ENCODE measurements at places on chromosomes 11 and 22.

- no peak for DNase-seq
These were observed 879.9 kb upstream of the TENM4 start for GRCh38 chr11:80320765-80321164.

GRCh38 chr11:26837154-26837553, 115.3 kb upstream of the SLC5A12 start:
- no peak for DNase-seq

GRCh38 chr22:23523713-23524112, 56.4 kb downstream of the IGLL1 start:
- no peak for DNase-seq

- no peak for DNase-seq
These were observed 30.2 kb downstream of the GTF2H1 start for GRCh38 chr11:18352581-18352980.

DNA sequence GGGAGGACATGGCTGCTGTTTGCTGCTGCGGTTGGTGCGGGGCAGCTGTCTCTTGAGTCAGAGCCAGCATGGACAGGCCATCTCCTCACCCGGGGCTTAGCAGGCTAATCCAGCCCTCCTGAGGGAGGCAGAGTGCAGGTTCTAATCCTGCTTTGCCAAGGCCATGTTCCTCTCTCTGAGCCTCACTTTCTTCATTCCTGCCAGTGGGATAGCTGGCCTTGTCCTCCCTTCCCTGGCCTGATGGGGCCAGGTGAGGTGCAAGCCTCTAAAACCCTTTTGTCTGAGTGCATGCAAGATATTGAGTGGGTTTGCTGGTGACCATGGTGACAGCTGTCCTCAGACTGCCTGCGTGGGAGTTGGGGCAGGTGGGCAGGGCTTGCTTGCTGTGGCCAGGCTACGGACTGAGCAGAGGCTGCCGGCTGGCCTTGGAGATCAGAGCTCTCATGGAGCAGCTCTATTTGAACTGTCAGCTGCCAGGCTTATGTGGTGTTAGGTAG, 3.6 kb downstream of the USP35 start:
- no peak for DNase-seq

GRCh38 chr22:39480557-39480956, 21.5 kb upstream of the MIEF1 start:
- no peak for DNase-seq

DNA sequence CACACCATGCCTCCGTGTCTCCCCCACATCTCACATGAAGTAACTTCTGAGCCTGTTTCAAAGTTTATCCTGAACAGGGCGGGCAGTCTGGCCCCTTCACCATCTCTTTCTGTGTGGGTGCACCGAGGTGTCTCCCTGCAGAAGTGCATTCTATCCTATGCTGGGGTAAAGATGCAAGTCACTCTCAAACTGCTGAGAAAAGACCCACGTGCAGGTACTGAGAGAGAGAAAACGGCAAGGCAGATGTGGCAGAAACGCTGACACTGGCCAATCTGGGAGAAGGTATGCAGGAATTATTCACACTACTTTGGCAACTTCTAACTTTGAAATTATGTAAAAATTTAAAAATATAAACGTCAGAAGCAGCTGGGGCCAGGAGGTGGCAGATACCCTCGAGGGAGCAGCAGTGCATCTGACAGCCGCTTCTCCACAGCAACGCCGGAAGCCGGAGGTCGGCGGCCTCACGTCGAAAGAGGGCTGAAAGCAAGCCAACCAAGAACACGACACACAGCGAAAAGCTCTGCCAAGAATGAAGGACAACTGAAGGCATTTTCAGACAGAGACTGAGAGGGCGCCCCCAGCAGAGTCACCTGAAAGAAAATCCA, 34.2 kb upstream of the MOB2 start:
- DNase-seq, result no peak

GRCh38 chr11:47035108-47035507, 98.5 kb downstream of the CSTPP1 start:
- no peak for DNase-seq

DNA sequence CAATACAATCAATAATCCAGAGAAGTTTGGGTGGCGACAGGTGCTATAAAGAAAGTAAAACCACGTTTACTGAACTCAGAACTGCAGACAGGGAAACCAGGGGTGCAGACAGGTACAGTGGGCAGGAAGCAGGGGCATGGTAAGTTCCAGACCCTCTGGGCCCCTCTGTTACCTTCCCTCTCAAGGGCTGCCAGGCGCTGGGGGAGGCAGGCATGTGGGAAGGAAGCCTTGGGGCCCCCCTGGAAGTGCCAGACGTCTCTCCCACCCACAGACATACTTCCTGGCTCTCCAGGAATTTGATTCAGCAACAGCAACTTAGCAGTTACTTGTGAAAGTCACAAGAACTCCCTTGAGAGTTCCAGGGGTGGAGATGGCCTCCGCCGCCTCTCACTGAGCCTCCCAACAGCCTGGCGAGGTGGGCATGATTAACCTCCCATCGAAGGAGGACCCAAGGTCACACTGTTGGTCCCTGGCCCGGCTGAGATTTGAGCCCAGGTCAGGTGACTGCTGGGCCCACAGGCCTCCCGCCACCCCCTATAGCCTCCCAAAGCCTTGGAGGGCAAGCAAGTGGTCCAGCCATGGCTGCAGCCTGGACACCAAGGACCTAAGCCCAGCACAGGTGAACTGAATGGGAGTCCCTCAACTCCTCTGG, 14.1 kb upstream of the TSKU start:
- no peak for DNase-seq

GRCh38 chr11:36193290-36193619, 96.0 kb downstream of the COMMD9 start:
- DNase-seq, result no peak

DNA sequence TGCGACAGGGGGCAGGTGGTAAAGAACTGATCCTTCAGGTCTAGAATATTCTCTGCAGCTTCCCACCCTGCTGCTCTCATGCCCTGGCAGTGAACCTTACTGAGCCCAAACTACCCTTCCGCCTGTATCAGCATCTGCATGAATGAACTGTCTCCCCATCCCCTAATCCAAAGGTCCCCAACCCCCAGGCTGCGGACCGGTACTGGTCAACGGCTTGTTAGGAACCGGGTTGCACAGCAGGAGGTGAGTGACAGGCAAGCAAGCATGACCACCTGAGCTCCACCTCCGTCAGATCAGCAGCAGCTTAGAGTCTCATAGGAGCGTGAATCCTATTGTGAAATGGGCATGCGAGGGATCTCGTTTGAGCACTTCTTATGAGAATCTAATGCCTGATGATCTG, 58.2 kb upstream of the LMO1 start:
- DNase-seq, result no peak

- DNase-seq, result no peak
These were observed 88.0 kb upstream of the SHISAL1 start for GRCh38 chr22:44400763-44401060.

DNA sequence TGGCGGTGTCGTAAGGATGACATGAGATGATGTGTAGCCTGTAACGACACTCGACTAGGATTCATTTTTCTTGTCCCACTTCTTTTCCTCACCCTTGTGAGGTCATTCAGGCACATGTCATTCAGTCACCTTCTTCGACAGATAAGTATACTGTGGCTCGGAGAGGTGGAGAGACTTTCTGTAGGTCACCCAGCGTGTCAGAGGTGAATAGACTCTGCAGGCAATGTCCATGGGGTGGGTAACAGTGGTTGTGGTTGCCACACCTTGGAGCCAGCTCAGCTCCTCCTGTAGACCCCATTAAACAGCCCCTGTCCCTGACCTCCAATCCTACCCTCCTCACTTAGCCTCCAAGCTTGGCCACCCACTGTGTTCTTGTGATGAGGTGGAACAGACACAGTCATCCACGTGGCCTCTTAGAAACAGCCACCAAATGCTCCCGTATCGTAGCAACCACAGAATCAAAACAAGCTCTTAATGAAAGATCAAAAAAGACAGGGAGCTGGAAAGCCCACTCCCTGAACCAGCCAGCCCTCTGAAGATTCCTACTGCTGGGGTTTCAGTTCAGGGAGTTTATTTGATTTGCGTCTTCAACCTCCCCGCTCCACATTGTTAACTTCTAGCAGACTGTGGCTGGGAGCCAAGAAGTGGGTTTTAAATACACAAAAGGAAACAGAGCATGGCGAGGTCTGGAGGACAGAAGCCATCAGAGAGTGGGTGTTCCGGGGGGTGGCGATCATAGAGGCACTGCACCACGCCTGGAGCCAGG, 89.0 kb upstream of the GRK3 start:
- DNase-seq, result no peak

- no peak for DNase-seq
These were observed 4.2 kb upstream of the CHRDL2 start for GRCh38 chr11:74735365-74735928.

DNA sequence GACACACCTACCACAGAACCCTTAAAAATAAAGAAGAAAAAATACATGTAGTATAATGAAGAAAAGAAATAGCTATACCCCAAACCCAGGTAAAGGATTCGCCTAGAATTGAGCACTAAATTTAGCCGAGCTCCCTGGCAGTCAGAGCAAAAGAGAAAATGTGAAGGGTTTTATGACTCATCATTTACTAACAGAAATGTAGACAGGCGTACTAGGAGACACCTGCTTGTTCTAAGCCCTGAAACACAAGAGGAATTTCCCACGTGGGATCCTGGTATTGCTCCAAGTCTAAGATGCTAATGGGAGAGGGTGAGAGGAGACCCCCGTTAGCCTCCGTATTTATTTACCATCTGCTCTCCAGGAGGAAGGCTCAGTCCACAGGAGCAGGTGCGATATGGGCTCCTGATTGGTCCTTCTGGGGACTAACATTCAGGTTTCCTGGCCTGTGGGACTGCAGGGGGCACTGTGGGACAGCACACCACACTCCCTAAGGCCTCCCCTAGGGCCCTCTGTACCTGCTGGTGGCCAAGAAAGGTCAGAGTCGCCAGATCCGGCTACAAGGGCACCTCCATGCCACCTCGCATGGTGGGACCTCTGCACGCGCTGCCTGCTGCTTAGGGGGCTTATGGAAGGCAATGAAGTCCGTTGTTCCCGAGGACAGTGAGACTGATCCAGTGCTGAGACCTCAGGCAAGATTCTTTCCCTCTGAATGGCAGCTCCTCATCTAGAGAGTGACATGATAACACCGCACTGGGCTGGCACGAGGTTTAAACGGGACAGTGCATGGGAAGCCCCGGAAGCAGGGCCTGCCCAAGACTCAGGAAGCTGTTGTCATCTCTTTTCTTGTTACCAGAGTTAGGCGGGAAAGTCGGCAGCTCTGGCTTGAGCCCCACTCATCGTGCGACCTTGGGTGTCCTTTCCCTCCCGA, 25.8 kb downstream of the KCNC1 start:
- DNase-seq, result no peak

- no peak for DNase-seq
These were observed 10.0 kb downstream of the OR51L1 start for GRCh38 chr11:5004424-5005274.

- DNase-seq, result no peak
These were observed 90.5 kb upstream of the ALX4 start for GRCh38 chr11:44400431-44400830.

GRCh38 chr11:117838901-117839300, 14.4 kb upstream of the FXYD2 start:
- no peak for DNase-seq

DNA sequence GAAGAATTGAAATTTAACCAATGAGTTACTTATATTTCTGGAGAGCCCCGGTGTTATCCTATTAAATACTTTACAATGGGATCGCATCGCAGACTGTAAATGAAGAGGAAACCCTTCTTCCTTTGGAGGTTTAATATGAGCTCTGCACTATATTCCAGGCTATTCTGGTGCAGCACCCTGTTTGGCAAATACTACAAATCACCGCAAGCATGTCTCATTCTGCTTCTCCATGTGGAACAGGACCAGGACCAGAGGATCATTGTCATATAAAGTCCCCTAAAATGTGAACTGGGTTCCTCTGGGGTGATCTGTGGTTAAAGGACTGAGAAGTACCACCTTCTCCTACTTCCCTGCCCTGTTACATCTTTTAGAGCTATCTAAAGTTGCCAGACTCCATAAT, 703.7 kb downstream of the DLG2 start:
- no peak for DNase-seq

GRCh38 chr11:83521647-83522596, 235.8 kb upstream of the CCDC90B start:
- DNase-seq, result no peak

DNA sequence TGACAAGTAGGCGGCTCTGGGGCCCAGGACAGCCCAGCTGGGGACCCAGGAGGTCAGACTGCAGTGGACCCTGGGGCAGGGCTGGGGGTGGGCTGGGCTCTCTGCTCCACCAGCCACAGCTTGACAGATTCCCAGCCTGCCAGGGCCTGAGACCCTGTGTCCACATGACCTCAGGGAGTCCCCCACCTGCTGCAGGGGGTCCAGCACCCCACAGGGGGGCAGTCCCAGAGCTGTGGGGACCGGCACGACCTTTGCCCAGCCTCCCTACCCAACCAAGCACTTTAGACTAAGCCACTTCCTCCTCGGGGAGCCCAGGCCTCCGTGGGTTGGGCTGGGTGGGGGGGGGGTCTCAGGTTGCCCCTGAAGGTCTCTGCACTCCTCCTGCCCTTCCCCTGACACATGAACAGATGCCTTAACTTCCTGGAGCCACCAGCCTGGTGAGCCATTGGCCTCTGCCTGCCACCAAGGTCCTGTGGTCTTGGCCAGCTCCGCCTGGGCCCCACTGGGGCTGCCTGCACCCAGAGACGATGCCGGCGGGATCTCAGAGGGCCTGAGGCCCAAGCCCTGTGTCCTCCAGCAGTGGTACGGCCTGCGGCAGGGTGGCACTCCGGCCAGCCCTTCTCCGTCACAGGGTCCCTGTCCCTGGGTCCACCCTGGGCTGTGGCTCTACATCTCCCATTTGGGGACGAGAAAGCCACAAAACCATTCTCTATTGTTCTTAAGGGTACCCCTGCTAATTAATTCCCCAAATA, 3.4 kb downstream of the CCDC188 start:
- no peak for DNase-seq

DNA sequence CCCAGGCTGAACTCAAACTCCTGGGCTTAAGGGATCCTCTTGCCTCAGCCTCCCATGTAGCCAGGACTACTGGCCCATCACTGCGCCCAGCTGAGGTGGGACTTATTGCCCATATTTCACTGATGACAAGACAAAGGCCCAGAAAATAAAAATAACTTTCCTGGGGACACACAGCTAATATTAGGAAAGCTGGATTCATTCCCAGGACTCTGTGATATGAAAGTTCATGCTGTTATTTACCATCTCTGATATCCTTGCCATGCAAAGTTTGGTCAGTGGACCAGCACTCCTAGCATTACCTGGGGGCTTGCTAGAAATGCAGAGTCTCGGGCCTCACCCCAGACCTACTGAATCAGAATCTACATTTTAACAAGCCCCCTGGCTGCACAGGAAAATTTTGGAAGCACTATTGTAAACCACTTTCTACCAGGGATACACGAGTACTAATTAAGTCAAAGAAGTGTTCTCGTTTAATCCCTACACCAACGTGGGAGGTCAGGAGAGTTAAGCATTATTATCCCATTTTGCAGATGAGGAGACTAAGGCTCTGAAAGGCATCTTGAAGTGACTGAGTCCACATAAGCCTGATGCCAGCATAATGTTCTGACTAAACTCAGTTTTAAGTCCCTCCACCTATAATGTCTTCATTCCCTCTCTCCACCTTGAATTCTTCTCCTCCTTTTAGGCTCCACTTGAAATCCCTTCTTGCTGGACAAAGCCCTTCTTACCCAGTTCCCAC, 2.5 kb upstream of the FAM83F start:
- no peak for DNase-seq

GRCh38 chr11:27052668-27053067, 12.1 kb downstream of the BBOX1 start:
- DNase-seq, result no peak
